ENCODE measurements at places on chromosomes 16 and 17. TPM values are rescaled to one million over a fixed set of nuclear protein-coding genes. Genes with fewer than 3 reads are reported as not detected.

TBX2 gene
- 0.02 TPM for polyA plus RNA-seq

CCDC200 gene
- polyA plus RNA-seq = 0.11 TPM

CACNG1 gene
- polyA plus RNA-seq = not detected

SCGB1C2 gene
- not detected for polyA plus RNA-seq

POLDIP2 gene
- polyA plus RNA-seq = 92.3 TPM

IGFALS gene
- polyA plus RNA-seq = not detected

KRT33A gene
- not detected for polyA plus RNA-seq

SLC5A2 gene
- 4.1 TPM for polyA plus RNA-seq

KIF2B gene
- not detected for polyA plus RNA-seq

AIPL1 gene
- polyA plus RNA-seq = 0.56 TPM

PRSS33 gene
- polyA plus RNA-seq = 0.17 TPM

NOS2 gene
- polyA plus RNA-seq = 1.6 TPM

TMC8 gene
- polyA plus RNA-seq = 1.00 TPM

NPIPA2 gene
- 7.6 TPM for polyA plus RNA-seq

SLC47A1 gene
- 4.0 TPM for polyA plus RNA-seq

SLC16A11 gene
- 0.39 TPM for polyA plus RNA-seq

ARL5C gene
- not detected for polyA plus RNA-seq
